Activated CD8-positive, alpha-beta memory T cell treated with anti-CD3 and anti-CD28 coated beads, Interleukin-2, amount 10 ng/mL, durations not matched to agents 7 days and 5 days (primary cell): ENCODE measurements at places on chromosomes 7 and 10.
A peak's percentile ranks its signal among the peaks of the same experiment; 100 is the strongest.

DNA sequence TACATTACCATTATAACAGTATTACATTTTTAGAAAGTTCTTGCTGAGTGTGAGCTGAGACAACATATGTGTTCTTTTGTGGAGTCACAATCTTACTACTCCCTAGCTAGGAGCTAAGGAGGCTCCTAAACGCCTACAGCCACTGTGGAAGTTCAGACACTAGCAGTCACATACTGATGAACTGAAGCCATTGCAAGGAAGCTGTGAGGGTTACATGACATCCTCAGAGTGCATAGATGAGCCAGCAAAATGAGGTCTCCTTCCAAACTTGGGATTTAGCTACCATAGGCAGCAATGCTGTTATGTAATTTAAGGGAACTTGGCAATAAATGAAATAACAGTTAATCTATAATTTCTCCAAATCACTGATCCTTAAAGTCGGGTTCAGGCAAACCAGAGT, 10.8 kb upstream of the ST7 start:
- peaks cover 13% of the 10 kb centered on the region for H3K27me3 ChIP-seq
- no peaks in the 10 kb centered on the region for H3K36me3 ChIP-seq
- H3K4me1 ChIP-seq = peaks cover 6% of the 10 kb centered on the region
- H3K27ac ChIP-seq = no peak overlapping the region

GRCh38 chr7:54581511-54581910, 39.3 kb downstream of the VSTM2A start:
- no peak overlapping the region for H3K27ac ChIP-seq
- no peaks in the 10 kb centered on the region for H3K36me3 ChIP-seq
- DNase-seq = no peak
- no peaks in the 10 kb centered on the region for H3K27me3 ChIP-seq

DNA sequence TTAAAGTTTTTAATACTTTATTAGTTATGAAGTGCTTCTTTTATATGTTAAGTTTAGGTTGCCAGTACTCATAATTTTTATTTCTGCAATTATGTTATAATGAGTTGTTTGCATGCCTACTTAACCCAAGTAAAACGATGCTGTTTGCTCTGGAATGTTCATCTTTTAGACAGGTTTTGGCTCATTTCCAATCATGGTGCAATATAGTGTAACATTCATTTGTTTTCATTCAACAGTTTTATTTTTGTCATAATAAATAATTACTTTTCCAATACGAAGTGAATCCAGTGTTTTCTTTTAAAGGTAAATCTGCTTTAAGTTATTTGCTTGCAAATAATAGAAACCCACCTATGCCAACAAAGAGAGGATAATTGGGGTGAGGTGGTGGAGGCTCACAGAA, 22.1 kb downstream of the ARL5B start:
- peaks cover 11% of the 10 kb centered on the region for H3K4me1 ChIP-seq
- no peak overlapping the region for H3K27ac ChIP-seq
- H3K27me3 ChIP-seq = no peaks in the 10 kb centered on the region

DNA sequence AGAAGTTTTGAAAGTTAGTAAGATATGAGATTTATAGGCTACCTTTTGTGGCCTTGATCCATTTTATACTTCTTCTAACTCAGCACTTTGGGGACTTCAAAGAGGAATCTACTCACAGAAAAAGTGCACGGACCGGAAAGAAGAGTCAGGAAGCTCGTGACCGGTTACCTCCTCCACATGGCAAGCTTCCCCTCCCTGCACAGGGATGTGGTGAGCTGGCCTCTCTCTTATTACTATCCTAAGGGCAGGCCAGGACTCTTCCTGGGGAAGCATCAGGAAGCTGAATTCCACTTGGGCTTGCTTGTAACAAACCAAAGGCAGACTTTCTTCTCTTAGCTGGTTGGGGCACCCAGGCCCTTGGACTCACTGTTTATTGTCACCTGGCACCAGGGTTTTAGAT, 170.8 kb upstream of the GLI3 start:
- no peak overlapping the region for H3K4me3 ChIP-seq
- H3K4me1 ChIP-seq = no peaks in the 10 kb centered on the region
- no peaks in the 10 kb centered on the region for H3K36me3 ChIP-seq
- no peak overlapping the region for H3K27ac ChIP-seq
- no peak for DNase-seq

DNA sequence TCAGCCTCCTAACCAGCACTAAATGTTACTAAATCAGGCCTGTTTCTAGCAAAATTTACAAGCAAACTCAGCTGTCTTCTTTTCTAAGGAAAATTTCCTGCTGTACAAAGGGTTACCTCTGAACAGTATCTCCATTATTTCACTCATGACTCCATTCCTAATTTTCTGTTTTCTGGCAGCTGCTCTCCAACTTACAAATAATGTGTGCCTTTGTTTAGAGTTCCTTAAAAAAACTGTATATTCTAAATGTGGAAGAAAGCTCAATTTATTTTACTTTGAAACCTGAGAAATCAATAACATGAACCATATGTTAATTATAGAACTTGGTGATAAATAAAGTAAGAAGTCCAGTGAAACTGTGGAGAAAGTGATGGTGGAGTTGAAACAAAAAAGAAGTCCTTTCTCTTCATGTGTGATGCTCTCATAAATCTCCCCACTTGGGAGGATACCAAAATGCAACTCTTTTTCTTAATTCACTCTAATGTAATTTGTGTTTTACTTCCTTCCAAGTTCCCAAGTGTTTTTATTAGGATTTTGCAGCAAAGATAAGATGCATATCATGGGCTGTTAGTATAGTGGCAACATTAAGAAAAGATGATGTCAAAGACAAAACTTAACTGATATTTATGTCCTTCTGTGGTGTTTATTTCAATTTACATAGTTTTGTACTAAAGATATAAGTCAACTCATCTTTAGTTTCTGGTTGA, 74.8 kb downstream of the CDK6 start:
- H3K4me3 ChIP-seq = no peak overlapping the region
- peaks cover 20% of the 10 kb centered on the region for H3K4me1 ChIP-seq
- no peak overlapping the region for H3K27ac ChIP-seq
- DNase-seq = no peak

DNA sequence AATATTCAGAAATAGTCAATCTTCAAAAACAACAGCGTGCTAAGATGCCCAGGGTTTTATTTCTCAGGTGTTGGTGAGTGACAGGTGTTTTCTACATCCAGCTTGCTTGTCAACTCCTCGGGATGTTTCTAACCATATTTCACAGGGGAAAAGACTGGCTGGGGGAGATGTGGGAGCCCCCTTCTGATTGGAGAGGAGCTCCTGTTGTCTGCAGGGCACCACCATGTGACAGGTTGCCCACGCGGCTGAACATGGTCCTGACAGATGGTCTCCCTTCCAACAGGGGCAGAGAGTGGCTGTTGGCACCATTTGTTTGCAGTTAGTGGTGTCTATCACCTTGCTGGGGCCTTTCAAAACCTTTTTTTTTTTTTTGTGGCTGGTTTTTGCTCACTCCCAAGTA, 16.5 kb upstream of the GPR26 start:
- no peaks in the 10 kb centered on the region for H3K4me1 ChIP-seq
- H3K27ac ChIP-seq = no peak overlapping the region
- peaks cover 4% of the 10 kb centered on the region for H3K27me3 ChIP-seq
- DNase-seq = no peak
- no peak overlapping the region for H3K4me3 ChIP-seq
- no peaks in the 10 kb centered on the region for H3K36me3 ChIP-seq

GRCh38 chr7:41882745-41883420, 180.0 kb upstream of the INHBA start:
- peaks cover 38% of the 10 kb centered on the region for H3K4me1 ChIP-seq
- H3K4me3 ChIP-seq = no peak overlapping the region
- peak overlapping the region; percentile 98 for H3K27ac ChIP-seq

- no peak overlapping the region for H3K27ac ChIP-seq
- no peaks in the 10 kb centered on the region for H3K27me3 ChIP-seq
- no peaks in the 10 kb centered on the region for H3K36me3 ChIP-seq
- peaks cover 16% of the 10 kb centered on the region for H3K4me1 ChIP-seq
- no peak for DNase-seq
Observed at GRCh38 chr7:105653441-105654005, 72.2 kb upstream of the EFCAB10 start.

DNA sequence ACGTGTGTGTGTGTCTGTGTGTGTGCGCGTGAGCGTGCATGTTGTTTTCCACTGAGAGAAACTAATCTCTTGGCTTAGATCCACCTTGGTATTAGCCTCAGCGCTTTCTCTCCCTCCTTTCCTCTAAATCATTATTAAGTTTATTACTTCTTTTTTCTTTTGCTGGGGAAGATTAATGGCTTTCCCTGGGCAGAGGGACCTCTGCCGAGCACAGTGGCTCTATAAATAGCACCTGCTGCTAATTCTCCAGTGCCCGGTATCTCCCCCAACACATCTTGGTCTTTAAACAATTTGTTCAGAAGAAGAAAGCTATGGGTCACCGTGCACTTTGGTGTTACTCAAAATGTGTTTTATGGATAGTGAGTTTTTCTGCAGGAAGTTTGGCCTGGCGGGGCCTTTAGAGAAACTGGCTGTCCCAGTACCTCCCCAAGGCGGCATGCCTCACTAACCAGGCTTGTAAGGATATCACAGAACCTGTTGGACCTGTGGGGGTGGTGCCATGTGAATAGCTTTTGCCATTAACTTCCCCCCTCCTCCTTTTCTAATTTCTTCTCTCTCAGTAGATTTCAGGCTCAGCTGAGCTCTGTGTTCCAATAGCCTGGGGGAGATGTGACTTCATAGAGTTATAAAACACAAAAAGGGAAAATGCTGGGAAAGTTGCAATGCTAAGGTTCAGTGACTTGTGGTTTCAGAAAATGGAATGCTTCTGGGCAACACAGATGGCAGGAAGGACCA, 70.1 kb upstream of the RAB11FIP2 start:
- no peaks in the 10 kb centered on the region for H3K36me3 ChIP-seq
- H3K27me3 ChIP-seq = peaks cover 9% of the 10 kb centered on the region
- no peak for DNase-seq
- no peak overlapping the region for H3K27ac ChIP-seq
- peaks cover 2% of the 10 kb centered on the region for H3K4me1 ChIP-seq
- no peak overlapping the region for H3K4me3 ChIP-seq

DNA sequence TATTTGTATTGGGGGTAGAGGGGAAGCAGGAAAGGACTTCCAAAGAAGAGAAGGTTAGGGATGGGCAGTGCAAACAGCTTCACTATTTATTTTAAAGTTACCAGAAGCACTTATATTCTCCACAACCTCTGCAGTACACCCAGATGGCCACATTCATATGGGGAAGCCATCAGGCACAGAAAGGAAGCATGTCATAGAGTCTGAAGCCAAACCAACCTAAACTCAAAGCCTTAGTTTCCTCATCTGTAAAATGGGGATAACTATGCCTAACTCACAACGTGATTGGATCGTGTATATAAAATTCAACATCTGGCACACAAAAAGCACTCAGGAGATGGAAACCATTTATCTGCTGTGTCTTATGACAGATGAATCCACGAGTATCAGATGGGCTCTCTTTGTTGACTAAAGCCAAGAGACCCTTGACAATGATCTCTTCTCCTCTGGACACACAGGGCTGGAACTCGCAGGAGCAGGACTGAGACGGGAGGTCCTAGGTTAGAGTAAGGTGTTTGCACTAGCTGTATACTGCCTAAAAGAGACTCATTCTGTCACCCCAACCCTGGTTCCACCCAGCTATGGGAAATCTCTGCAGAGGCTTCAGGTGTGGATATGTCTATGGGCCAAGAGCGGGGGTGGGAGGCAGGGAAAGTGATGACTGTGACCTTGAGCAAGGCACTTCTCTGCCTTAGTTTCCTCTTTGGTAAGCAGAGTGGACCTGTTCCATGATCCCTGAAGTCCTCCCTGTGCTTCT, 1.8 kb downstream of the KIAA1549 start:
- H3K4me1 ChIP-seq = peaks cover 14% of the 10 kb centered on the region
- H3K4me3 ChIP-seq = peak overlapping the region; percentile 32

GRCh38 chr7:20412032-20412431, 81.3 kb downstream of the ITGB8 start:
- H3K36me3 ChIP-seq = no peaks in the 10 kb centered on the region
- no peak overlapping the region for H3K27ac ChIP-seq
- H3K27me3 ChIP-seq = no peaks in the 10 kb centered on the region
- H3K4me1 ChIP-seq = no peaks in the 10 kb centered on the region
- no peak overlapping the region for H3K4me3 ChIP-seq
- DNase-seq = no peak

- no peaks in the 10 kb centered on the region for H3K36me3 ChIP-seq
- H3K4me3 ChIP-seq = no peak overlapping the region
- H3K4me1 ChIP-seq = no peaks in the 10 kb centered on the region
- DNase-seq = no peak
- H3K27me3 ChIP-seq = no peaks in the 10 kb centered on the region
- H3K27ac ChIP-seq = no peak overlapping the region
Observed at GRCh38 chr7:115838829-115839228, 191.7 kb downstream of the TFEC start.

DNA sequence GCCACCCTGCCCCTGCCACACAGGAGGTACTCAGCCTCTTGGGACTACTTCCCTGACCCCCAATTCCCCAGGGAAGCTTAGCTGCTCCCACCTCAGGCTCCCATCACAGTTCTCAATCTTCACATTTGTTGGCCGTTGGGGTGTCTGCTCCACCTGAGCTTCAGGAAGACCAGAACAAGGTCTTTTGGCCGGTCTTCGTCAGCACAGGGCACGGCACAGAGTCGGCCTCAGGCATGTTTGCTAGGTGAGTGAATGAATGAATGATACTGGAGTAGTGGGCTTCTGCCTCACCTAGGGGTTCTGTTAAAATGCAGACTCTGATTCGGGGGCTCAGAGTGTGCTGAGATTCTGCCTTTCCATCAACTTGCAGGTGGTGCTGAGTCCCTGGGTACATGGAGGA, 20.3 kb downstream of the GPRIN2 start:
- DNase-seq = no peak
- no peaks in the 10 kb centered on the region for H3K36me3 ChIP-seq
- peaks cover 2% of the 10 kb centered on the region for H3K4me1 ChIP-seq
- H3K27me3 ChIP-seq = peaks cover 31% of the 10 kb centered on the region
- H3K27ac ChIP-seq = no peak overlapping the region

DNA sequence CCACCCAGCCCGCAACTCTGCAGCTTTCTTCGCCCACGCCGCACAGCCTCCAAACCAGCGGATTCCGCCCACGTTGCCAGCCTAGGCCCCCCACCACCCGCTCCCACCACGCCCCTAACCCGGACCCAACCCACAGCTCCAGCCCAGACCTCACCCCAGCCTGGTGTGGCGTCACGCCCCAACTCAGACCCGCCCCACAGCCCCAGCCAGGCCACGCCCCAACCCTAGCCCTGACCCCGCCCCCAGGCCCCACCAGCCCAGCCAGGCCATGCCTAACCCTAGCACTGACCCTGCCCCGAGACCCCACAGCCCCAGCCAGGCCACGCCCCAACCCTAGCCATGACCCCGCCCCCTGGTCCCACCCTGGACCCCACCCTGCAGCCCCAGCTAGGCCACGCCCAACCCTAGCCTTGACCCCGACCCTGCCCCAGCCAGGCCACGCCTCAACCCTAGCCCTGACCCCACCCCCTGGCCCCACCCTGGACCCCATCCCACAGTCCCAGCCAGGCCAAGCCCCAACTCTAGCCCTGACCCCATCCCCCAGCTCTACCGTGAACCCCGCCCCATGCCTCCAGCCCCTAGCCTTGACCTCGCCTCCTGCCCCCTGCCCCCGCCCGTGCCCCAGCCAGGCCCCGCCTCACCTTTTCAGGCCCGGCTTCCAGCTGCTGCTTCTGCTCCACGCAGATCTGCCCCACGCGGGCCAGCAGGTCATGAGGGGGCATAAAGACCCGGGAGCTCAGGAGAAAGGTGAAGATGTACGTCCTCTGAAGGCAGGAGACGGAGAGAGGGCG, 64.0 kb downstream of the RASGEF1A start:
- DNase-seq = peak; percentile 64
- peaks cover 8% of the 10 kb centered on the region for H3K4me1 ChIP-seq
- H3K36me3 ChIP-seq = no peaks in the 10 kb centered on the region
- no peak overlapping the region for H3K27ac ChIP-seq
- H3K4me3 ChIP-seq = peak overlapping the region; percentile 71
- H3K27me3 ChIP-seq = no peaks in the 10 kb centered on the region
